Bronchial epithelial cell (primary cell): ENCODE measurements at places on chromosomes 2 and 18. TPM values are rescaled to one million over a fixed set of nuclear protein-coding genes. Genes with fewer than 3 reads are reported as not detected.

Gene TMEFF2
- total RNA-seq: not detected in 2 replicates

- no peak for DNase-seq
These were observed 298.6 kb downstream of the SUCLG1 start for GRCh38 chr2:84160453-84160852.

- no peak for DNase-seq
These were observed 272.9 kb upstream of the EPHA4 start for GRCh38 chr2:221845021-221845365.

Gene ANKAR
- total RNA-seq: 2.1 and 3.7 TPM in 2 replicates

Gene CCDC121
- 0.79 and 0.90 TPM in 2 replicates for total RNA-seq

DNA sequence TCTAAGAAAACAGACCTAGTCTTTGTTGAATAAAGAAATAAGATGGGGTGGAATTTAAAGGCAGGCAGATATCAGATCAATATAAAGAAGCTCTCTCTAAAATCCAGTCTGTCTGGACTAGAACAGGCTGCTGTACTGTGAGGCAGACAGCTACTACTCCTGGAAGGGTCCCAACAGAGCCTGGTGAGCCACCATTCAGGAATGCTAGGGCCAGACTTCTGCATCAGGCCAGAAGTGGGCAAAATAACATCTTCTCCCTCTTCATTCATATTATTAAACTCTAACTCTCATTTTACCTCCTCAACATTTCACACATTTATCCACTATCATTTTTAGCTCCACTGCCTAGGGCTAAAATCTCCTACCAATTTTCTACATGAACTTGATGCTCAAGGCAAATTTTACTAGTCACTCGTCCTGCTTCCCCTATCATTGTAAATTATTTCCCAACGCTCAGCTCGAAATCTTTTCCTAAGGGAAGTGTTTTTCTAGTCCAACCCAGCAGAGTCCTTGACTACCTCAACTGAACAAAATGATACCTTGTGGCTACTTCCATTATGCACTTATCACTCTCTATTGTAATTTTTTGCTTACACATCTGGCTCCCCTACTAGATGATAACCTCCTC is 45.2 kb upstream of the GLS start:
- DNase-seq: peak; percentile 72

Gene ATL2
- 139 and 163 TPM in 2 replicates for total RNA-seq

DNA sequence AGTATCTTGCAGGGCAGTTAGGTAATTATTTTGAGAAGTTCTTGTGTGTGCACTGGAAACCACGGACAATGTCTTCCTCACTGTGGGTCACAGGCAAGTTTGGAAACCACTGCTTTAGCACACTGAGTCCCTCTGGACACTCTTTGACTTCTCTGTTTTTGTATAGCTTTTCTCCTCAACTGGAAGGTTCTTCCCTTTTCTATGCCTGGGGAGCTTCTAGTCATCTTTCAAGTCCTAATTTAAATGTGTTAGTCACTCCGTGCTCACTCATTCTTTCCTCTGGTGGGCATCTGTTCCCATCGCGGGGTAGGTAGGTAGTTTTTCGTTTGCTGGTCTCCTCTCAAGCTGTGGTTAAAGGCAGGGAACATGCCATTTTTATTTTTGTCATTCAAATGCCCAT is 32.1 kb downstream of the E2F6 start:
- no peak for DNase-seq

Gene MRO
- not detected in 2 replicates for total RNA-seq

- DNase-seq: no peak
These were observed 69.8 kb downstream of the BCL2 start for GRCh38 chr18:63249771-63250170.

- DNase-seq: peak; percentile 91
These were observed 28.4 kb upstream of the RNU4ATAC start for GRCh38 chr2:121502246-121502645.

GRCh38 chr18:52567360-52567759 is 227.4 kb downstream of the DCC start:
- DNase-seq: no peak

GRCh38 chr2:62586981-62587380 is 81.0 kb upstream of the TMEM17 start:
- DNase-seq: peak; percentile 68

Gene REG1A
- total RNA-seq: not detected in 2 replicates

Gene IL36A
- 6.3 and 11.5 TPM in 2 replicates for total RNA-seq

- no peak for DNase-seq
These were observed 233.0 kb downstream of the TFCP2L1 start for GRCh38 chr2:121052023-121052422.

DNA sequence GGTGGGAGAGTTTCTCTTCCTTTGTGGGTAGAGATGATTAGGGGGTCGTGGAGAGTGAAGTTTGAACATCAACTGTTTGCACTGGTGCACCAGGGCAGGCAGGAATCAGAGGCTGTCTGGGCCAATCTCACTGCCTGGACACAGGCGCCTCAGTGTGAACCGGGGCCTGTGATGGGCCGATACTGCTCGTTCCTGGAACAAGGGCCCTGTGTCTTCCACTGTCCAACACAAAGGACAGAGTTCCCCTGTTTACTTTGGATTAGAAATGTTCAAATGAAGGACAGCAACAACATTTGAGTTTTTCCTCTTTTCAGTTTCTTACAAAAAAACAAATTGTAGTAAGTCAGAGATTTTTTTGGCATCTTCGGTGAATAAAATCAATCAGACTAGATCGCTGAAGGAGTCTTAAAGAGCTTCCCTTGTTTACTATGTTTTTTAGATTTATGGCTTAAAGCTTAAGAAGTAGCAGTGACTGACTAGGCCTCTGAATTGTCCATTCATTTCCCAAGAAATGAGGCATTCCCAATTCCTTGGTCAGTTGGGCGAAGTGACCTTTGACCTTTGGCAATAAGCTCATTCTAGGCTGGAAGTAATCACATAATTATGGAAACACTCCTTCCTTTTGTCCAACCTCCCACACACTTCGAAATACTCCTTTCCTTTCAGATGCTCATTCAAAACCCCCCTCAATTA is 11.6 kb upstream of the TGFA start:
- no peak for DNase-seq

DNA sequence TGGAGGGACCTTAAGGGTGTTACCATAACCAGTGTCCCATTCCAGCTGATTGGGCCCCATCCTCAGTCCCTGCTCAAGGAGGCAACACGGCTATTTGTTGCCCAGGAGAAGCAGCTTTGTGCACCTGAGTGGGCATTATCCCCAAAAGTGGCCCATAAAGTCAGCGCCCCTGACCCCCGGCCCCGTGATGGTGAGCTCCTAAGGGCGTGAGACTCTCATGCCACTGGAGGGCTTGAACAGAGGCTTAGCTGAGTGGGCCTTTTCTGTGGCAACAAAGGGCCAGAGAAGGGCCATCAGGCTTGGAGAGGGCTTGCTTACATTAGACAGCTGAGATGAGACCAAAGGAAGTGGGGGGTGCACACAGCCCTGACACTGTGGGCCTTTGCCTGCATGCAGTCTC is 99.2 kb upstream of the RAB6C start:
- no peak for DNase-seq

GRCh38 chr2:70440621-70441020 is 113.0 kb downstream of the TGFA start:
- DNase-seq: no peak

DNA sequence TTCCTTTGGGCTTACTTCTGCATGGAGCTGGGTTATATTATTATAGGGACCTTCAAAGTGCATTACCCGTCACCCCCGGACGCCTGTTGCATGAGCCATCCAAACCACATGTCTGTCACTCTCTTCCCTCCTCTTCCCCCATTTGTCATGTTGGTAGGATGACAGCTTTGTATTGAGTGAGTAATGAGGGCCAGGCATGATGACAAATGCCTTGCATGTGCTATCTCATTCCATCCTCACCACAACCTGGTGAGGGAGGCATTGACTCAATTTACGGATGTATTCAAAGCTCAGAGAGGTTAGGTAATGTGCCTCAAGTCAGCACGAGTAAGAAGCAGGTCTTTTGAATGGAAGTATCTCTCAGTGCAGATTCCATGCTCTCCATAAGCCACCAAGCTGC is 510.5 kb upstream of the TNP1 start:
- DNase-seq: peak; percentile 99

DNA sequence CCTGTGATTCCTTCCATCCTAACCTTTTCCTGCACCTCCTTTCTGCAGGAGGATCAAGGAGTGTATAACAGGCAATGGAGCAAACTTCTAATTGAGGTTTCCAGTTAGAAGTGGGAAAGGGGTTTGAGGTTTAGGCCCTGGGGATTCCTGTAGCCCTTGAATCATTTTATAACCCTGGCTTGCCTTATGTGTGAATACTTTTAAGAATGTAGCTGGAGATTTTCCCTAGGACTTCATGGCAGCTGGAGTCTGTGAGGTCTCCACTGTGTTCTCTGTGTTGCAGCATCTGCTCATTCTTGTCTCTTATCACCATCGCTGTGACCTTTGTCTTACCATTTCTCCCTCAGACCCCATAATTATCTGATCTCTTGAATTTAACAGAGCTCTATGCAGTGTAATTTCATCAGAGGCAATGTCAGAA is 370.2 kb upstream of the SLC14A2 start:
- DNase-seq: no peak

GRCh38 chr2:47656715-47657600 is 126.0 kb upstream of the MSH6 start:
- peak; percentile 36 for DNase-seq

DNA sequence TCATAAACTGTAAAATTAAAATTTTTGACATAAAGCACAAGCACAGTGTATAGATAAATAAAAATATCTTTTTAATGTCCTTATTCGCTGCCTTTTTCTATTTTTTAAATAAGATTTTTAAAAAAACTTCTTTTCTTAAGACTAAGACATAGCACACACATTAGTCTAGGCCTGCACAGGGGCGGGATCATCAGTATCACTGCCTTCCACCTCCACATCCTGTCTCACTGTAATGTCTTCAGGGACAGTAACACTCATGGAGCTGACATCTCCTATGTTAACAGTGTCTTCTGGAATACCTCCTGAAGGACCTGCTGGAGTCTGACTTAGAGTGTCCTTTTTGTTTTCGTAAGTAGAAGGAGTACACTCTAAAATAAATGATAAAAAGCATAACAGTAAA is 33.0 kb downstream of the VAPA start:
- DNase-seq: no peak

Gene IL36B
- 0.13 TPM in 1 of 2 replicates, not detected in the other for total RNA-seq

DNA sequence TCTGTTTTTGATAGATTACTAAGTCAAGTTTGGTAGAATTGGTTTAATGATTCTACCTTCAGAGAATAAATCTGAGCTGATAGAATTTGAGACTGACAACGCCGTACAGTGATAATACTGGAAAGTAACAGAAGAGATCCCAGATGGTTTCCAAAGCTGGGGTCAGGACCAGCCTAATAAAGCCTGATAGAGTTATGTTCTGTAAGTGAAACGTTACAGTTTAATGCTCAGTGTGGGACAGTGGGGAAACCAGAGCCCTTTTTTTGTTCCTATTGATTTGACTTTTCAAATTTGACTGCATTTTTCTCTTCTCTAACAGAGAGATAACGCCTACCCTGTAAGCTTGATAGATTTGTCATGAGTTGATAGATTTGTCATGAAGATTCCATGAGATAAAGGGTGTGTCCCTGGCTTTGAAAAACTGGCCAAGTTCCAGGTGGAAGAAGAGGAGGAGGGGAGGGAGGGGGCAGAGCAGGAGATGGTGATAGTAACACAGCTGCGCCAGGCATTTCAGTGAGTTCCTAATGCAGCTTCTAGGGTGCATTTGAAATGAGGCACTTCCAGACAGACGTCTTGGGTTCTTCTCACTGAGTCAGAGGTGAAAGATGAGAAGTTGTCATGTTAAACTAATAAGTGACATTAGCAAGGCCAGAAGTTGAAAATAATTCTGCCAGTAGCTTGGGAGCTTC is 65.1 kb downstream of the CERS6 start:
- DNase-seq: no peak

Gene EFHD1
- not detected in 2 replicates for total RNA-seq

- DNase-seq: no peak
These were observed 27.9 kb downstream of the XDH start for GRCh38 chr2:31386648-31387047.

GRCh38 chr2:70515938-70516337 is 37.7 kb downstream of the TGFA start:
- no peak for DNase-seq

DNA sequence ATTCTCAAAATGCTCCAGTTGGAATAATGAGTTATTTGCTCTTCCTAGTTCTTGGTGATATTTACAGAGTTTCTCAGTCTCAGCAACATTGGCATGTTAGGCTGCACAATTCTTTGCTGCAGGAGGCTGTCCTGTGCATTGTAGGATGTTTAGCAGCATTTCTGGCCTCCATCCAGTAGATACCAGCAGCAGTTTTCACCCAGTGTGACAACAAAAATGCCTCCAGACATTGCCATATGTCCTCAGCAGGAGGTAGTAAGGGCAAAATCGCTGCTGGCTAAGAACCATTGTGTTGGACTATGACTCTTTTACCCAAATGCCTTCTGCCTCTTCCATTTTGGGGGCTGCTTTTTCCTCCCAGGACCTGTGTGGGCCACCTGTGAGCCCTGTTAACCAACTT is 50.4 kb downstream of the PAX8 start:
- no peak for DNase-seq

DNA sequence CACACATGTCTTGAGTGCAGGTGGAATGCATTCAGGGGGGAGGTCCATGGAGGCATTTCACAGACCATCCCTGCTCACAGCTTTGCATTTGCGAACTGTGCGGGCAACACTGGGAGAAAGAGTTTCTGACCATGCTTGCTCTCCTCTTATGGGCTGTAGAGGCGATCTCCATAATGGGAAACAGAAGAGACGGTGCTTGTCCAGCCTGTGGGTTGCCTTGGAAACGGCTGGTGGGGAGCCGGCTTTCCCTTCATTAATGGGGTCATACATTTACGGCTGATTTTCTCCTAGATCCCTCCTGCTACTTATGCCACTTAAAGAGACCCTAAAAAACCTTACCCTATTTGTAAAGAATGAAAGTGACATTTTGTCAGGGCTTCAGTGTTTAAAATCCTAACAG is 147.4 kb downstream of the SOX11 start:
- no peak for DNase-seq

DNA sequence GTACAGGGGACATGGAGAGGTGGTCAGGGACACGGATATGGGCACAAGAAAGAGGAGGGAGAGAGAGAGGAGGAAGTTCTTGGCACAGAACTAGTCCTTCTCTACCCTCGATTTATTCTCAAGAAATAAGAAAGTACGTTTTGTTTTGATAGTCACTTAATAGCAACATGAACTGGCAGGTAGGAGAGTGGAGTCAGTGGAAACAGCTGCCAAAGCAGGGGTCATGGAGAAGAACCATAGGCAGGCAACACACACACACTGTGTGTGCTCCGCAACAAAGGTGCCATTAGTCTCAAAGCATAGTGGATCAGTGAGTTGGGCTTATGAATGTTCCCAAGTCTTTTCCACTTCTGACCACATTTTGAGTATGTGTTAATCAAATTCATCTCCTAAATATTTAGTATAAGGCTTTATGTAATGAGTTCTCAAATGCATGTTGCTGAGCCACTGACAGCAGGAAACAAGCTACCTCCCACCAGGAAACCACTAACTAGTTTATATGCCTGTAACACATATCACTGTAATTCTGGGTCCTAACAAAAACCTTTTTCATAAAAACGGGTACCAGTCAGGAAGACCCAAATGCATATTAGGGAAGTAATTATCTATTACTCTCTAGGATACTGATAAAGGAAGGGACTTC is 41.1 kb downstream of the IWS1 start:
- DNase-seq: no peak

Gene GALR1
- not detected in 2 replicates for total RNA-seq

- DNase-seq: no peak
These were observed 276.2 kb downstream of the RNF144A start for GRCh38 chr2:7193457-7193856.
